CD4-positive, alpha-beta T cell treated with Interleukin-10 for 1 hour (primary cell): ENCODE measurements at places on chromosomes 1 and 21.

DNA sequence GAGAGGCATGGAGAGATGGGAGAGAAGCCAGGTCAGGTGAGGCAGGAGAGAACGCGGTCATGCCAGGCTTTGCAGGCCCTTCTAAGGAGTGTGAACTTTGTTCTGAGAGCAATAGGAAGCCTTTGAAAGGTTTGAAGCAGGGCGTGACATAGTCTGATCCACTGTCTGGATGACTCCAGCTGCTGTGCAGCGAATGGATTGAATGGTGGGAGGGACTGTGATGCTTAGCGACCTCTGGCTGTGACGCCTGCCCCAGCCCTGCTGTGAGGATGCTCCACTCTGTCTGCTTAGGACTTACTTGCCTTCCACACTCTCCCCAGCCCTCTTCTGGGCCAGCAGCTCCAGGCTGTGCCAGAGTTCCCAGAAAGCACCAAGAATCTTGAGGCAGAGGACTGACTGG lies 41.8 kb upstream of the POU3F1 start:
- DNase-seq = no peak

GRCh38 chr1:25666460-25666859 lies 49.9 kb downstream of the MAN1C1 start:
- no peak for DNase-seq

- DNase-seq = peak; percentile 74
These were observed 41.0 kb downstream of the MYOM3 start for GRCh38 chr1:24070821-24071393.

- no peak for DNase-seq
These were observed 576.5 kb upstream of the ADGRL2 start for GRCh38 chr1:81224222-81224621.

GRCh38 chr21:27268290-27268689 lies 301.4 kb upstream of the ADAMTS5 start:
- DNase-seq = no peak

- no peak for DNase-seq
These were observed 97.2 kb upstream of the IGSF21 start for GRCh38 chr1:18010408-18010807.

- DNase-seq = no peak
These were observed 78.3 kb downstream of the NUF2 start for GRCh38 chr1:163399976-163400601.

GRCh38 chr1:39238476-39238875 lies 34.0 kb downstream of the MACF1 start:
- no peak for DNase-seq
